ENCODE measurements at places on chromosomes 1 and 21.

- peak; percentile 96 for DNase-seq
These were observed 15.8 kb upstream of the TAS1R2 start for GRCh38 chr1:18875107-18875795.

DNA sequence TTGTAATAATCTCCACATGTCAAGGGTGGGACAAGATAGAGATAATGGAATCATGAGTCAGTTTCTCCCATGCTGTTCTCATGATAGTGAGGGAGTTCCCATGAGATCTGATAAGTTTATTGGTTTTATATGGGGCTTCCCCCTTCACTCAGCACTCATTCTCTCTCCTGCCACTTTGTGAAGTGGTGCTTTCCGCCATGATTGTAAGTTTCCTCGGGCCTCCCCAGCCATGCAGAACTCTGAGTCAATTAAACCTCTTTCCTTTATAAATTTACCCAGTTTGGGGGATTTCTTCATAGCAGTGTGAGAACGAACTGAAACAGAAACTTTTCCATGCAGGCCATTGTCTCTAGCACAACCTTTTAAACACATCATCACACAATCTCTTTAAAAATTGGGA, 221.5 kb upstream of the BRINP3 start:
- DNase-seq: no peak

GRCh38 chr1:43688594-43689000, 18.7 kb upstream of the ST3GAL3 start:
- no peak for DNase-seq

GRCh38 chr1:85612704-85613361, 32.3 kb downstream of the CCN1 start:
- DNase-seq: peak; percentile 89

DNA sequence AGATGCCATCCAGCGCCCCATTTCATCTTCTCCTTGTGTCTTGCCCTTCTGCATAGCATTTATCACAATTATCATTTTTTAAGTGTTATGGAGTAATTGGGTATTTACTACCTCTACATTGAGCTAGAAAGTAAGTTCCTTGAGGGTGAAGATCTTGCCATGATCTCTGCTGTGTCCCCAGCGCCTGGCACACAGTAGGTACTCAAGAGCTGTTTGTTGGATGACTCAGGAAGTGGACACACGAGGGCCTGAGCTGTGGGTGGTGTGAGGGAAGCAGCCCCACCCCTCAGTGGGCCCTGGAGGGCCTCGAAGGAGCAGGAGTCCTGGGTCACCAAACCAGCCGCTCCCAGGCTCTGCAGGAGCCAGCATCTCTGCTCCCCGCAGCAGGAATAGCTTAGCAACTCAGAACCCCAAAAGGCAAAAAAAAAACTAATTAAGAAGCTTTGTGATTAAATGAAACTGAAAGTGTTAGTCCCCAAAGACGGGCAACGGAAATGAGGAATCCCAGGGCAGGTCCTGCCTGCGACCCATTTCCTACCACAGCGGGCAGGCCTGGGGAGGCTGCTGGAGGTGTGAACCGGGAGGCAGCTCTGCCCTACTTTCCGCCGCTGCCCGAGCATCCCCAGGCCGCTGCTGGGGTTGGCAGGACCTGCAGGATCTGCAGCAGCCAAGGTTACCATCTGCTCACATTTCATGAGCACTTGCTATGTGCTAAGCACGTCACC, 87.7 kb downstream of the LACTBL1 start:
- DNase-seq: no peak

- DNase-seq: no peak
These were observed 17.4 kb downstream of the PIK3R3 start for GRCh38 chr1:46114925-46115603.

GRCh38 chr1:233294913-233295236, 650 bp downstream of the PCNX2 start:
- DNase-seq: peak; percentile 87

DNA sequence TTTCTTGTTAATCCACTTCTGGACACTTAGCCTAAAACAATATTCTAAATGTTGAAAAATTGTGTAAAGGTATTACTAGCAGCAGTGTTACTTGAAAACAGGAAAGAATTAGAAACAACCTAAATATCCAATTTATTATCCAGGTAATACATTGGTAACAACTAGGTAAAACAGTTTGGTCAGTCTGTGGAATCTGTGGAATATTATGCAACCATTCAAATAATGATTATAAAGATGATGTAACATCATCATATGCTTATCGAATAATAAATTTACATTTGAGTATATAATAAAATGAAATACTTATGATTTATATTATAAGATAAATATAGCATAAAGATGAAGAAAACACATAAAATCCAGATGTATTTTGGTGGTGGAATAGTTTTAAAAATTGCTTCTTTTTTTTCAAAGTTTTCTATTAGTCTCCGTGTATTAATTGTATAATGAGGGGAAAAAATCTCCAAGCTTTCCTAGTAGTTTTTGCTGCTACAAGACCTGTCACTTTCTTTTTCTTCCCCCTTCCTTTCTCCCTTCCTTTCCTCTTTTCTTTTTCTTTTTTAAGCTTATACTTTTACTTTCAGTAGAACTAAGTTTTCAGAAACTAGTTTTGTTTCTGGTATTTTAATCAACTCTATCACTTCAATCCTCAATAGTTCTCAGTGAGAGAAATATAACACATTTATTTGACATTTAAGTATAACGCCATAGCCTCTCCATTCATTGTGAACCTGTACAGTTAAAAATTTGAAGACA, 197.8 kb upstream of the HMCN1 start:
- no peak for DNase-seq

DNA sequence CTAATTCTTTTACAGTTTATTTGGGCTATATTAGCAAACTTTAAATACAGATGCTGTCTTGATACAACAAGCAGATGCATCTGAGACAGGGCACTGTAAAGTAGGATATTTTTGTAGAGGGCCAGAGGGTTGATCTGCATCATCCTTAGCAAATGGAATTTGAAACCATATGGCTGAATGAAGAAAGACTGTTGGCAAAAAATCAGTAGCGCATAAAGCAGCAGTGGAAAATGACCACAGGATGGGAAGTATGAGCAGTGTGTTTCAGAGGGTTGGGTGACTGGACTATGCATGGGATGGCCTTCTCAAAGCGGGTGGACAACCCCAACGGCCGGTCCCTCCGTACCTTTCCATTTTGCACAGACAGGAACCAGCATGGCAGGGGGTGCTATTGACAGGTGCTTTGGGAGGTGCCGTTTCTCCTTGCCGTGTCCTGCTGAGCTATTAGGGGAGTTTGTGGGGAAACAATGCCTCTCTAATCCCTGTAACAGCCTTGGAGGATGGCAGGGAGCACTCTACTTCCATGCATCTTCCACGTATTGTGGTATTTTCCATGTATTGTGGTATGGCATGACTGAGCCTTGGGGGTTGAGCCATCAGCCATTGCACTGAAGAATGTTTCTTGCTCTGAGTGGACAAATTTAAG, 5.9 kb downstream of the LRRC8B start:
- DNase-seq: no peak

DNA sequence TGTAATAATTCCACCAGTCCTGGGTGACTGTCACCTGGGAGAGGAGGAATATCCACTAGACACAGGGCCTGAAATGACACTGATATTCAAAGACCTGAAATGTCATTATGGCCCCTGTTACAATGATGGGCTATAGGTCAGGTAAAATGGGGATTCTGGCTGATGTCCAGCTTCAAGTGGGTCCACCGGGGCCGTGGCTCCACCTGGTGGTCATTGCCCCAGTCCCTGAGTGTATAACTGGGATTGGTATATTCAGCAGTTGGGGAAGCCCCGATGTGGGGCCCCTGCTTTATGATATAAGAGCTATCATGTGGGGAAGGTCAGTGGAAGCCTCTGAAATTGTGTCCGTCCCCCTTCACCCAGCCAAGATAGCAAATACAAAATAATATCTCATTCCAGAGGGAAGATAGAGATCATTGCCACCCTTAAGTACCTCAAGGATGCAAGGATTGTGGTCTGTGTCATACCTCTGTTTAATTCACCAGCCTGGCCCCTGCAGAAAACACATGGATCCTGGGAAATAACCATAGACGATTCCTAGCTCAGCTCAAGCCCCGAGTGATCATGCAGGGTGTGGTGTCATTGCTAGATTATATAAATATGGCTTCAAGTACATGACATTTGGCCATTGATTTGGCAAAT, 19.4 kb downstream of the PLEKHO1 start:
- peak; percentile 82 for DNase-seq

DNA sequence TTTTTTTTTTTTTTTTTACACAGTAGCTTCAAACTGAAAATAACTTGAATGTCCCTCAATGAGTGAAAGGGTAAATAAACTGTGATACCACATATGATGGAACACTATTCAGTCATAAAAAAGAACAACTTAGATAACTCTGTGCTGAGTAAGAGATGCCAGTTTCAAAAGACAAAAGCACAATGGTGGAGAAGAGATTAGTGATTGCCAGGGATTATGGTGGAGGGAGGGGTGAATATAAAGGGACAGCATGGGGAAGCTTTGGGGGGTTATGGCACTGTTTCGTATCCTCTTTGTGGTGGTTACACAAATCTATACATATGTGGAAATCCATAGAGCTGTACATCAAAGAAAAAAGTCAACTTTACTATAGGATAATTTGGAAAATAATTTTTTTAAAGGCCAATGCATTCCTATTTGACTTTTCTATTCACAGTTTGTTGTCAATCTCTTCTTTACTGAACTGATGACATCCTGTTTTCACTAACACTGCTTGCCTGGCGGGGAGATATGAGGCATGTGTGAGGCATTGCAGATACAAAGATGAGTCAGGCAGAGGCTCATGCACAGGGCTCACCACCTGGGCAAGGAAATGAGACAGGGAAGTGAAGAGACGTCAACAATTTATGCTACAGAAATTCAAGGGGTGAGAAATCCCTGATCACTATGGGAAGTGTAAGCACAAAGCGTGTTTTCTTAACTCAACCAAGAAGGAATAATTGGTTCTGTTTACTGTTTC, 302.7 kb downstream of the DUSP10 start:
- DNase-seq: peak; percentile 88

GRCh38 chr1:166947398-166948043, 27.8 kb downstream of the ILDR2 start:
- peak; percentile 94 for DNase-seq

DNA sequence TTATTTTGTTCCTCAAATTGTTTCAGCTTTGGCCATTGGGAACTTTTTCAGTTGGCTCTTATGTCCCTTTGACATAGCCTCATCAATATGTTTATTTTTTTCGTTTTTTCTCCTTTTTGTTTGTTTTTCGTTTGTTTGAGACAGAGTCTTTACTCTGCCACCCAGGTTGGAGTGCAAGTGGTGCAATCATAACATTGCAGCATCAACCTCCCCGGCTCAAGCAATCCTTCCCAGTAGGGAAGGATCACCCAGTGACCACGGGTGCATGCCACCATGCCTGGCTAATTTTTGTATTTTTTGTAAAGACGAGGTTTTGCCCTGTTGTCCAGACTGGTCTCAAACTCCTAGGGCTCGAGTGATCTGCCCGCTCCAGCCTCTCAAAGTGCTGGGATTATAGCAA, 8.1 kb downstream of the POLR3GL start:
- no peak for DNase-seq

- DNase-seq: no peak
These were observed 75.3 kb downstream of the ST6GALNAC5 start for GRCh38 chr1:76942549-76942948.

- DNase-seq: no peak
These were observed 40.7 kb downstream of the MAP3K21 start for GRCh38 chr1:233368106-233368788.

- peak; percentile 66 for DNase-seq
These were observed 70.2 kb upstream of the CDC42BPA start for GRCh38 chr1:227388214-227389168.

DNA sequence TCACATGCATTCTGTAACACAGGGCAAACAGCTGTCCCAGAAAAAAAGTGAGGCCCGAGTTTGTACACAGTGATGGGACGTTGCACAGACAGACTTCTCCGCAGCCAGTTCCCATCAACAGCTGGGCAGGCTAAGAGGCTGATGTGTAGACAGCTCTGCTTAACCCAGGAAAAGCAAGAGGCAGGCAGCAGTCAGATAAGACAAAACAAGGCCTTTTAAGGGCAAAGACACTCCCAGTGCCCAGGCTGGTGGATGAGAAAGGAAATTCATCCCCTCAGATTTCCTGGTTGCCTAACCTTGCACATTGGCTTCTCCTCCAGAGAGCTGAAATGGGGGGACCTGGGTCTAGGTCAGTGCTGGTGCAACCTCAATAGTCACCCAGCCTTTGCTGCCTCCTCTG, 17.2 kb upstream of the PHLDA3 start:
- DNase-seq: no peak

- no peak for DNase-seq
These were observed 164.2 kb downstream of the NRIP1 start for GRCh38 chr21:14900611-14901010.

DNA sequence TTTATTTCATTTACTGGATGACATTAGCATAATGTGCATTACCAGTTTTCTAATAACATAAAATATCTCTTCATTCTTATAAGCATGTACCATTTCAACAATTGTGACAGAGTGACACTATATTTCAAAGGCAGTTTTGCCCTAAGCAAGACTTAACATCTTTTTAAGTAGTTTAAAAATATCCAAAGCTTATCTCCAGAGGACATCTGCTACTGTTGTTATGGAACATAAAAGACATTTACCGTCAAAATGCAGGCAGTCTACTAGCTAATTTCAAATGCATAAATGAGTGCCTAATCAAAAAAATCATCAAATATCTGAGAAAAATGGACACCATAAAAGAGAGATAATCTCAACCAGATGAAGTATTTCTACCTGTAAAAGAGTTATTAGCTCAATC, 782.4 kb upstream of the BRINP3 start:
- no peak for DNase-seq

DNA sequence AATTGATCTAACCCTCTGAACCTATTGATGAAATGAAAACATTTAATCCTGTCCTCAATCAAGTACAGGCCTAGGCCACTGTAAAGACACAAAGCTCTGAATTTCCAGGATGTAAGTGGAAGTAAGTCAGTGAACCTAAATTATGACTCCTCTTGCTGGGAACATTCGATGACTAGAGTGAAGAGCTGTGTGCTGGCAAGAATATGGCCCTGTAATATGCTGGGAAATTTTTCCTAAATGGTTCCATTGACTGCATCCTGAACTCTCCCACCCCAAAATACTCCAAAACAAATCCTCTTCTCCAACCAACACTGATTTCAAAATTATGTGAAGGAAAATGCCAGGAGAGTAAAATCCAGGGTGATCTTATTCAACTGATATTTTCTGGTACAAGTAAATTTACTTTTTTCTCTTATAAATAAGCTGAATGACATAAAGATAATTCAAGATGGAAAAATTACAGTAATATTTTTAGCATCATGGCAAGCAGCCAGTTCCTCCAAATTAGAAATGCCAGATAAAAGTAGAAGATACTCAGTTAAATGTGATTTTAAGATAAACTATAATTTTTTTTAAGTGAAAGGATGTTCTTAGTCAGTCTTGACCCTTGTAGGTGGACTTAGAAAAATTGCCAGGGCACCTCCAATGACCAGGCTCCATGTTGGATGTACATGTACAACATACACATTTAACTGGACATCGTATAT, 269.4 kb downstream of the PTGER3 start:
- no peak for DNase-seq

DNA sequence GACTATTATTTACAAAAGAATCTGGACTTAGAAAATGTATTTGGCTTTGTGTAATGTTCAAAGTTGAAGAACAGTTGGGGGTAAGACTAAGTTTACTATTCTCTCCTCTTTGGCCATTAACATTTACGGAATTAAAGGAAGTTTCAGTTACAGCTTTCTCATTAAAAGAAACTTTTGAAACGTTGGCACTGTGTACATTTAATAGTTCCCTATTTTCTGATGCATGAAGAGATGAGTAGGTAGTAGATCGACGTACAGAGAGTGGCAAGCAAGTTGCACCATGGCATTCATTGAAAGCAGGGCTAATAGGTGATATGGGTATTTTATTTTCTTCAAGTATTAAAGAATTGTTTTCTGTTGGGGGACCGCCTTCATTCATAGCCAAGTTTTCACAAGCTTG, 3.2 kb downstream of the ASPM start:
- DNase-seq: no peak

Measured in islet precursor cell (in vitro differentiated cells).